T-cell (primary cell): ENCODE measurements at places on chromosomes 11 and 22.

DNA sequence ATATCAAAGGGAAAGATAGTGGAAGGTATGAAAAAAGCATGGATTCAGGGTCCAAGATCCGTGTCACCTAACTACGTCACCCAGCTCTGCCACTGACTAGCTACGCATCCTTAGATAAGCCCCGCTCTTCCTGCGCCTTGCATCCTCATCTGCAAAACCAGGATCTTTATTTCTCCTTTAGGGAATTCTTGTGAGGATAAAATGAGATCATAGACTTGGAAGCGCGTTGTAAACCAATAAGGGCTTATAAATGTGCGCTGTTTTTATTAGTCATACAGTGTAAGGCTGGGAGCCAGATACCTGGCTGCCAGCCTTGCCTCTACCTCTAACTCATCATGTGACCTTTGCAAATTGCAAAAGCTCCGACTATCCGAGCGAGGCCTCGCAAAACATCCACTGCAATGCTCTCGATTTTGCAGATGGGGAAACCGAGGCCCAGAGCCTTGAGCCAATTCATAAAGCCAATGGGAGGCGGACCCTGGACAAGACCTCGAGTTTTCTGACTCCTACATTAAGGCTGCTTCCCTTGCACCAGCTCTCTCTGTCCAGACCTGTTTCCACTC is 753 bp downstream of the PRPF19 start:
- DNase-seq: no peak

- DNase-seq: no peak
Observed at GRCh38 chr11:131579932-131580387, 209.5 kb downstream of the NTM start.

GRCh38 chr22:20610243-20610686 is 102.9 kb downstream of the MED15 start:
- no peak for DNase-seq

DNA sequence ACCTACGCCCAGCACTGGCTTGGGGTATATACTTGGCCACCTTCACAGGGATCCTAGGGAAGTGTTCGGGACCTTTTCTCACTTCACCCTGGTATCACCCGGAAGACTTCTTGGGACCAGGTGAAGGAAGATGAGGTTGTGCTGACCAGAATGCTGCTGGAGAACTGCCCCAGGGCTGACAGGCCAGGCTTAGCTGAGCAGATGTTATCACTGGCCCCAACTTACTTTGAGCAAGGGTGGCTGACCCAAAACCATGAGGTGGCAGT is 4.5 kb downstream of the FTH1 start:
- DNase-seq: no peak

DNA sequence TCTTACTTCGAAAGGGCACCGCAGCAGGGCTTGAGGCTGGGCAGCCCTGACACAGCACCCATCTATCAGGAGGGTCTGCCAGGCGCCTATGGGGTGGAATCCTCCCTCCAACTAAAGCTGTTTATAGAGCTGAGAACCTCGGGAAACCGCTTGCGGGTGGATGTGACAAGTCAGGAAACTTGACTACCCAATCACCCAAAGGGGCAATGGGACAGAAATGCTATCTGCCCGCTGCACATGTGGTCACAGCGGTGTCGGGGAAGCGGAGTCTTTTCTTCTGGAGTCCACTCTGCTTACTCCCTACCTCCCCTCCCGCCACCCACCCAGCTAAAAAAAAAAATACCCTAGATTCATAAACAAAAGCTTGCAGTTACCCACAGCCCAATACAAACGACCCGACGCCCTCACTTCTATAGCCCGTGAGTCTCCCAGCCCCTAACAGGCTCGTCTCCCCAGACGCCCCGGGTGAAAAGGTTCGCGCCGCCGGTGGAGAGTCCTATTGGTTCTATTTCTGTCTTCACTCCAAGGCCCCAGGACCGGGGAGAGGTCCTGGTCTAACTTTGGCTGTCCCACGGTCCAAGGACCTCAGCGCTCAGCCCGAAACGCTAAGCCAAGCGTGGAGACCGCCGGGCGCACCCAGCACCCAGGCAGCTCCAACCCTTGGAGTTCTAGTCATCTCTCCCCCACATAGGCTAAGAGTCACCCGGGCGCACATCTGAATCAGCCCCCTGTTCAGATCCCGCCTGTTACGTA is 1.4 kb downstream of the TRPC6 start:
- DNase-seq: no peak
